Activated naive CD8-positive, alpha-beta T cell treated with anti-CD3 and anti-CD28 coated beads, Interleukin-2, amount 10 ng/mL, durations not matched to agents 7 days and 5 days (primary cell): ENCODE measurements at places on chromosomes 4 and X.

DNA sequence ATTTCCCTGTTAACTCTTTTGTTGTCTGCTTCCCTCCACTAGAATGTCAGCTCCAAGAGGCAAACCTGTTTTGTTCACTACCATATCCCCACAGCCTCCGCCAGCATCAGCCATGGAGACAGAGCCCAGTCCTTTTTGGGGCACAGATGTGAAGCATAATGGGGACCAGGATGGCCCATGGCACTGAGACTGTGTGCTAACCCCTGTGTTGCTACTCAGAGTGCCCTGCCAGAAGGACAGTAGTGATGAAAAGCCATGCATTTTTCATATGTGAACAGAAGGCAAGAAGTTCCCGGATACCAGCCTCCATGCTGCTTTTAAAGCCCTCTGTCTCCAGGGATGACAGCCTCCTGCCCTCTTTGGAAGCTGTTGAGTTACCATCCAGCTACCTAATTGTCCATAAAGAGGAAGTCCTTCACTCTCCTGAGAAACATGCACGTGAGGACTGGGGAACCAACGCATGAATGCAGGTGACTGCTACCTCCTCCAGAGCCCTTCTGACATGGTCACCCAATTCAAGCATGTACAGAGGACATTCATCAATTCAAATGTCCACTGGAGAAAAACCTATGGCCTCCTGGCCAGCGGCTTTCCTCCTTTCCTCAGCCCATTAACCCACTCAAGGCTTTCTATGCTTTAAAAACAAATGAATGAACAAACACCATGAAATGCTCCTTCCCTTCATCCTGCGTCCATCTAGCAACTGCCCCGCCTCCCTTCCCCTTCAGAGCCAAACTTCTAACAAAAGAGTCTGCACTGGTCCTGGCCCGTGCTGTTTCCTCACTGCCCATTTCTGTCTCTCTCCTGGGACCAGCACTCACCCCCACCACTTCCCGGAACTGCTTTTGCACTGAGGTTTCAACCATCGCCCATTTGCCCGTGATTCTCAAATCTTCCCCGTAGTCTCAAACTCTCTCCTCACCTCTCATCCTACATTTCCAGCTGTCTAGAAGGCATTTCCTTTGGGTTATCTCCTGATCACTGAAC, 18.0 kb downstream of the PNMA6F start:
- no peak for DNase-seq

GRCh38 chr4:18025288-18025687, 3.7 kb upstream of the LCORL start:
- no peak for DNase-seq

DNA sequence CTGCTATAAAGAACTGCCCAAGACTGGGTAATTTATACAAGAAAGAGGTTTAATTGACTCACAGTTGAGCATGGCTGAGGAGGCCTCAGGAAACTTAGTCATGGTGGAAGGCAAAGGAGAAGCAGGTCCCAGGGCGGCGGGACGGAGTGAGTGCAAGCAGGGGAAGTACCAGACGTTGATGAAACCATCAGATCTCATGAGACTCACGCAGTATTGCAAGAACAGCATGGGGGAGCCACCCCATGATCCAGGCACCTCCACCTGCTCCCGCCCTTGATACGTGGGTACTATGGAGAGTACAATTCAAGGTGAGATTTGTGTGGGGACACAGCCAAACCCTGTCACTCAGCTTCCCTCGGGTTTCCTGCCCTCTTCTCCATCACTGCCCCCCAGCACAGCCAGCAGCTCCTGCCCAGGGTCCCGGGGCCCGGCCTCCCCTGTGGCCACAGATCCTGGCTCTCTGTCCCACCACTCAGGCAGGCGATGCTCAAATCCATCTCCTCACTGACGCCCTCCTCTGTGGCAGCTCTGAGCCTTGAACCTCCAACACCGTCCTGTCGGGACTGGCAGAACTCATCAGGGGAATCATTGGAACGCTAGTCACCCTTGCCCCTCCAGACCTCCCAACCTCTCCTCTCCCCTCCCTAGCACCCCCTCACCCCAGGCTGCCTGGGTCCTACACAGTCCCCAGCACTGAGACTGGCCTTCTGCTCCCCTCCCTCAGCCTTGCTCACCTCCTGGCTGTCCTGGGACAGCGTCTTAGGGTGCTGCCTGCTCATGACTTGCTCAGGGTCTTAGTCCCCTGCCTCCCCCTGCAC, 37.6 kb downstream of the FGFRL1 start:
- DNase-seq: no peak

- DNase-seq: no peak
Observed at GRCh38 chr4:82893942-82894341, 3.0 kb upstream of the SEC31A start.

- DNase-seq: no peak
Observed at GRCh38 chrX:69321789-69322188, 156.5 kb upstream of the PJA1 start.

GRCh38 chr4:3481783-3482393, 18.8 kb downstream of the DOK7 start:
- DNase-seq: no peak
